Pons (tissue), 1 donor: ENCODE measurements at places on chromosomes 16 and 17.

- DNase-seq: peak; percentile 85
Observed at GRCh38 chr17:74962622-74963394, 9.8 kb downstream of the HID1 start.

DNA sequence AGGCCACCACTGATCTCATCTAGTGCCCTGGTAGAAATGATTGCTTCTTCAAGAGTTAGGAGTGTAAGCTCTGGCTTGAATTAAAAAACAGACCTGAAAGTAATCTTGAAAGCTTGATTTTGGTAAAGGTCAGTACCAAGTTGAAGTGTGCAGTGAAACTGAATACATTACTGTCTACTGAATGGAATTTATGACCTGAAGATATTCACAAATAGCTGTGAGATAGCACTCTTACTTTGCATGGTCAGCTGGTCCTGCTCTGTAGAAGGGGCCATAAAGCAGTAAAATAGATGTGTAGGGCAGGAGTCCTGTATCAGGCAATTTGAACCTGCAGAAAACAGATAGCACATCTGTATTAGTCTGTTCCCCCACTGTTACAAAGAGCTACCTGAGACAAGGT lies 78.6 kb downstream of the MYH13 start:
- DNase-seq: no peak

DNA sequence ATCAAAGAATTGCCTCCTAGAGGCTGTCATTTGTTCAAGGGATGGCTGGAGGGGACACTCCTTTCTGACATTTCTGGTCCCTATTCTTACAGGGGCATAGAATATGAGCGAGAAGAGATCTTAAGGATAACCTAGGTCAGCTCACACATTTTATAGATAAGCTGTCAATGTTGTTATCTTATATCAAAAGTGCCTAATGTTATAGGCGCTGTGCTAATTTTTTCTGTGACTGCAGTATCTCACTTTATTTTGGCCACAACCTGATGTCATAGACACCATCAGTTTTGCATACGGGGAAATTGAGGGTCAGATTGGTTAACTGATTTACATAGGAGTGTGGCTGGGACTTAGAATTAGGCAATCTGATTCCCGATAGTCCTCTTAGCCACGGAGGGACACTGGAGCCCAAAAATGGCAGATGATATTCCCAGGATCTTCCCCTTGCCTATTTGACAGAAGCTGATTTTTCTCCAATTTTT lies 1.2 kb downstream of the CPD start:
- DNase-seq: peak; percentile 52

DNA sequence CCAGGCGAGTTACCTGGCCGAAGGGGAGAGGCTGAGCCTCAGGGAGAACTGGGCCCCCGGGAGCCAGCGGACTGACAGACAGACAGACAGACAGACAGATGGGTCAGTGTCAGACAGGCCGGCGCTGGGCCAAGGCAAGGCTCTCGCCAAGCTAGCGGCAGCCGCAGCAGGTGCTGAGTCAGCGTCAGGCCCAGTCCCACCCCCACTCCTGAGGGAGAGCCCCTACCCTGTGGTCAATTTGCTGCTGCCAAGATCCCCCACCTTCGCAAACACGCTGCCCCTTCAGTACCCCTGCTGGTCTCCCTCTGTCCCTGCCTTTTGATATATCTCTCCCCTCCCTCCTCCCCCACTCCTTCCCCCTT lies 1.5 kb downstream of the FGF11 start:
- no peak for DNase-seq

GRCh38 chr16:47467501-47467900 lies 6.4 kb downstream of the PHKB start:
- no peak for DNase-seq

DNA sequence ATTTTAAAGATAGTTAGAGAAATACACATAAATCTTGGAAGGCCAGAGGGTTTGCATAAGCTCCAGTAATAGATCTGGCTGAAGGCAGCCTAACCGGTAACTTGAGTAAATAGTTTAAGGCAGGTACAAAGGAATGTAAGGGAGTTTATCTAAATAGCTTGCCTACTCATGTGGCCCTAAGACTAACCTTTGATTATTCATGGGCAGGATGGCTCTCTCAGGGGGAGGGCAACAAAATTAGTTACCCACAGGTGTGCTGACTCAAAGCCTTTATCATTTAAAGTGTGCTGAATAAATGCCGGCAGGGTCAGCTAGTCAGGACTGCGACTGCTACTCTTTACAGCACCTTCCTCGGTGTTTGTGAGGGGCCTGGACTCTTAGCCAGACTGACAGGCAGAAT lies 761.3 kb upstream of the KIF2B start:
- DNase-seq: no peak

- DNase-seq: no peak
Observed at GRCh38 chr17:2137342-2138098, 82.6 kb downstream of the HIC1 start.

GRCh38 chr17:66056148-66056547 lies 135.8 kb downstream of the CEP112 start:
- DNase-seq: no peak

- DNase-seq: no peak
Observed at GRCh38 chr16:647173-647902, 1.8 kb upstream of the WDR90 start.

GRCh38 chr17:43517161-43517560 lies 29.0 kb downstream of the ETV4 start:
- DNase-seq: no peak

GRCh38 chr17:17362540-17362930 lies 59.4 kb downstream of the NT5M start:
- no peak for DNase-seq

GRCh38 chr17:72576289-72576759 lies 455.5 kb downstream of the SOX9 start:
- DNase-seq: peak; percentile 94

DNA sequence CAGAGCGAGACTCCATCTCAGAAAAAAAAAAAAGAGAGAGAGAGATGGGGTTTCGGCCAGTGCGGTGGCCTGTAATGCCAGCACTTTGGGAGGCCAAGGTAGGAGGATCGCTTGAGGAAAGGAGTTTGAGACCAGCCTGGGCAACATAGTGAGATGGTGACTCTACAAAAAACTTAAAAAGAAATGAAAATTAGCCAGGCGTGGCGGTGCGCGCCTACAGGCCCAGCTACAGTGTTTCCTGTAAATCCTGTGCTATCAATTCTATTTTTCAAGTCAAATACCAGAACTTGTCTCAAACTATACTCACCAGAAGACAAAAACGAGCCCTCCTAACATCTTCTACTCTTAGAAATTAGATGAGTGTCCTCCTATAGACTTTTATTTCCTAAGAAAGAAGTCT lies 19.3 kb downstream of the UBE2O start:
- no peak for DNase-seq

DNA sequence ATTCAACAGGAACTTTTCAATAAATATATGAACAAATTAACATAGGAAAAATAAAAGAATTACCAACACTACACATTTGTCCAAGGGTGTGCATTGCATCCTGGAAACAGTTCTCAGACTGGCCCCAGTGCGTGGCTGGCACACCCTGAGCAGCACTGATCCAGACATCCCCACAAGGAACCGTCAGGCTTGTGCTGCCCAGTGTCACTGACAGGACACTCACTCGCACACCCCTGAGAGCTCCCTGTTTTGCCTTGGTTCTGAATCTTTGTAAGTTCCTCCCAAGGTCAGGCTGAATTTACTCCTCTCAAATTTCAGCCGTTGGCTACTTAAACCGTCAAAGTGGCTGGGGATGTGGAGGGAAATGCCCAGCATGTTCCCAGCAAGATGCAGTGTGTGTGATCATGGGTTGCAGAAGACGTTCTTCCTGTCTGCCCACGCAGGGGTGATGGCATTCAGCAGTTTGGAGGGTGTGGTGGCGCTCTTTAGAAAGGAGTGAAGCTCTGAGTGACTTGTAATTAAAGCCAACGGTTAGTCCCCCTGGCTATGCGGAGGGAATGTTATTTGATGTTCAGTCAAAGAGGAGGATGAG lies 1.7 kb downstream of the MT2A start:
- peak; percentile 61 for DNase-seq

DNA sequence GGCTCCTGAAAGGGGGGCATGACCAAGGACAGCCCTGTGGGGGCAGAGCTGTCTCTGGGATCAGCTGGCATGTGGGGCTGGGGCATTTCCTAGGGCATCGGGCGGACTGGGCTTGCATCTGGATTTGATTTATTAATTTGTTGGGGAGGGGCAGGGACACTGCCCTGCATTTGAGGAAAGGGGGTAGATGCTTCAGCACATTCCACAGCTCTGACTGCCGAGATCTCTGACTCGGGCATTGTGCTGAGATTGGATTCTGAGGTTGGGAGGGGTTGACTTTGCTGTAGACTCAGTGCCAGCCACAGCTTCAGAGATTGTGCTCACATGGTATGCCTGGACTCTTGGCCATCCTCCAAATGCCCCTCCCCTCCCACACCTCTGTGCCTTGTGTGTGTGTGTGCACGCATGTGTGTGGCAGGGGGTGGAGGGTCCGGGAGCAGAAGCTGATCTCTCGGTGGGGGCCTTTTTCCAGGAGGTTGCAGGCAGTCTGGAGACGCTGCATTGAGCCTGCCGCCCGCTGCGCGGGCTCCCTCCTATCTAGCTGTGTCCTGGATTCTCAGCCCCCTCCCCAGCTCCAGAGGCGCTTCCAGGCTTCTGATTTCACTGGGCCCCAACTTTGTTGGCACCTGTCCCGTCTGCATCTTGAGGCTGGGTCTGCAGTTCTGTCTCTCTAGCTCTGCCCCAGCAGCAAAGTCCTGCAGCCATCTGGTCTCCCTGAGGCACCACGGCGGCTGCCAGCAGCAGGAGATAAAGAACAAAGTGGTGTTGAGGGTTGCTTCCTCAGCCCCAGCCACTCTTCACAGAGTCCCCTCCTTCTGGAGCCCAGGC lies 14.9 kb downstream of the IGFBP4 start:
- DNase-seq: no peak

DNA sequence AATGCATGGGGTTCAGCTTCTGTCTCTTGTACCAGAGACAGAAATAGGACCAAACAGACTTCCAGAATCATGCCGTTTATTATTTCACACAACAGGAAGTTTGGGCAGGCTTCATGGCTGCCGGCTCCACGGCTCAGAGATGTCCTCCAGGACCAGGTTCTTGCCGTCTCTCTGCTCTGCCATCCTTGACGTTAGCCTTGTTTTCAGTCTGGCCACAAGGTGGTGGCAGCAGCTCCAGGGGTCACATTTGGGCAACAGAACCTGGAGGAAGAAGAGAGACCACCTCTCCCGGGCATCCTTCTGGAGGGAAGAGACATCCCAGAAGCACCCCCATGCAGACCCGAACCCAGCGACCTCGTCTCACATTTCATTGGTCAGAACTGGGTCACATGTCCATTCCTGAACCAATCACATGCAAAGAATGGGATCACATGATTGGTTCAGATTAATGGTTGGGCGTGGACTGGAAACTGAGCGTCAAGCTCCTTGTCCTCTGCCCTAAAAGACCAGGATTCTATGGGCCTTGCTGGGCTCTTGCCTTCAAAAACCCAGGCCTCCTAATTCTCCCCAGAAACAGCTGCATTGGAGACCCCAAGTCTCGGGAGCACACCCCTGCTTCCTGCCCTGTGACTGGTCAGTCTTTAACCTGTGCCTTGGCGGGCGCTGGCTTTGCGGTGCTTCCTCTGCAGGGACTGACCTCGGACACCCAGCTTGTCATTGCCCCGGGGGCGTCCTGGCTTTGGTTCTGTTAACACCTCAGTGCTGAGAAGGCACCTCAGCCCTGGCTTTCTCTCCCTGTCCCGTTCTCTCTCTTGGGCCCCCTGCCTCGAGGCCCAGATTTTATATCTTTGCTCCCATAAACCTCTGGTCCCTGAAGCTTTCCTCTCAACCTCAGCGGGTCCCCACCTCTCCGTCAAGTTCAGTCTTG lies 63.3 kb downstream of the IRF8 start:
- no peak for DNase-seq
